Stimulated activated CD4-positive, alpha-beta T cell treated with anti-CD3 and anti-CD28 coated beads, Interleukin-1b, Interleukin-23, amount 100 ng/mL, for 24 hours (primary cell): ENCODE measurements at places on chromosomes 6 and 20.

DNA sequence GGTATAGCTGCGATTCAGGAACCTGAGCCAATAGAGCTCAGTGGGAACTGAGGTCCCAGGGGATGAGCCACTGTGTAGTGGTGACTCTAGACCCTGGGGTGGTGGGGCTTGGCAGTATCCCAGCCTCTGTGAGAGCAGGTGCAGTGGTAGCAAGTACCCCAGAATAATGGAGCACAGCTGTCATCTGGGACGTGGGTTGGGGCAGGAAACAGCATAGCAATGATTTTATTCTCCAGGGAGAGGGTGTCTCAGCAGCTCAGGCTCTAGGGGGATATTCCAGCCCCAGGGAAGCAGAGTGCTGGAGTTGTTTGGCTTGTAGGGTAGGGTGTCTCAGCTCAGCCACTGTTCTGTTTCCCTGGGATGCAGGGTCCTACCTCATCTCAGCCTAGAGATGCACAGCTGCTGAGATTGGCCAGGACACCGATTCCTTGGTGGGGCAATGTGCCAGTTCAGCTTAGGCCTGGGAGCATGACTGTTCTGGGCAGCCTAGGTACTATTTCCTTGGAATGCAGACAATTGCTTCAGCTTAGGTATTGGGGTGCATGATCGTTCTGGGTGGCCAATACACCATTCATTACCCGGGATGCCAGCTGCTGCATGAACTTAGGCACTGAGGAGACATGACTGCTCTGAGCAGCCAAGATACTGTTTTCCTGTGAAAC lies 34.0 kb upstream of the NUP153 start:
- DNase-seq: no peak

DNA sequence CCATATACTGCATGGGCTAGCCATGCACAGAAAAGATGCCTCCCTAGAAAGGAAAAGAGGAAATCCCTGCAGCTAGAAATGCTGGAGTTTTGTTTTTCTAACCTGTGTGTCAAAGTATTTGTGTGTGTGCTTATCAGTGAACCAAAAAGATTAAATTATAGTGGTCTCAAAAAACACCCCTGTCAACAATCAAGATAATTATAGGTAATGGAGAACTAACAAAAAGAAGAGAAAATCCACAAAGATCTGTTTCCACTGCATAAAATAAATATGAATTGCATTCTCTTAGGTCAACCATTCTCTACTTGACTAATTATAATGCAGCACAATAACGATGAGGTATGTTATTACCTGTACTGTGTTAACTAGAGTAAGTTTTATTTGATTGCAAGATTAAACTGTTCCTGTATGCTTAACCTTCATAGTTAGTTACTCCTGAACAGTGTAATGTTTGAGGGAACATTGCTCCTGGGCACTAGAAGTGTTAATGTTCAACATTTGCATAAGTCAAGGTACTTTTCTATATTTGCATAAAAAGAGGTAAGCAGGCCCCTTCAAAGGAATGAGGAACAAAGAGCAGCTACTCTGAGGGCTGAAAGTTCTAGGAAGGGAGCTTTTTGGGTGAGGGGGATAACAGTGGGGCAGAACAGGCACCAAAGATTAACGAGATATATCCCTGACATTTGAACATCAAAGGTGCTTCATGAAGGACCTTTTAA lies 212.1 kb downstream of the BTBD9 start:
- DNase-seq: no peak

DNA sequence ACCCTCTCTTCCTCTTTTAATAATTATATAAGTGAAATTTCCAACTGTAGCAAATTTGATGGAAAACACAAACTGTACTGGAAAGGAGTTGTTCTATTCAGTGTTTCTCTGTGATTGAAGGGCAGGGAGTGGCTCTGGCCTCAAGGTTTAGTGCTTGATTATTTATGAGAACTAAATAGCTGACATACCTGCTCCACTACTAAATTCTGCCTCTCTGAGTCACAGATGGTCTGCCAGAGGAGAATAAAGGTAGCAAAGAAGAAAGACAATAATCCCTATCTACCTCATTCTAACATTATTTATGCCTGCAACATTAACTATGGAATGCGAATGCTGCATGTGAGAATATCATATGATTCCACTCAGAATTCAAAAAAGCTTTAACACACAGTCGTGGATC lies 9.3 kb downstream of the BMP5 start:
- no peak for DNase-seq

DNA sequence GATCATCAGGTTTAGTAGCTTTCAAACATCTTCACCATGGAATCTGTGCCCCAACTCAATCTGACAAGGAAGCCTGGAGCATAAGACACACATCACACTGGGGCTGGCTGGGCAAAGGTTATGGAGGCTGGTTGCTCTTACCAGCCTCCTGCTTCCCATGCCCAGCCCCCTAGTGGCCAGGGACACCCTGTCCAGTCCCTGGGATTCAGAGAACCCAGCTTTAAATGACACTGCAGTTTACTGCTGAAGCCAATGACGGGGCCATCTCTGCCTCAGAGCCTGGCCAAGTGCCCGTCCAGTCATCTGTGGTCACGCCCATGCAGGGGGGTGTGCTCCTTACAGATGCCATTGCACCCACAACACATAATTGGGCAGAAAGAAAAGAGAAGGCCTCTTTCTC lies 272.9 kb downstream of the SMOC2 start:
- no peak for DNase-seq

GRCh38 chr20:48194583-48194982 lies 409.3 kb upstream of the SULF2 start:
- DNase-seq: no peak

- no peak for DNase-seq
Measured at GRCh38 chr6:71310261-71310660, 21.6 kb downstream of the OGFRL1 start.
